IMR-90 (cell line): ENCODE measurements at places on chromosomes 11 and 22. TPM values are rescaled to one million over a fixed set of nuclear protein-coding genes. Genes with fewer than 3 reads are reported as not detected.
A peak's percentile ranks its signal among the peaks of the same experiment; 100 is the strongest.

Gene DEFB131B
- total RNA-seq: not detected in 2 replicates

GRCh38 chr22:33248948-33249347 lies 190.8 kb upstream of the SYN3 start:
- DNase-seq: no peak

GRCh38 chr11:23696688-23697415 lies 800.0 kb upstream of the LUZP2 start:
- no peak for DNase-seq

Gene KLHL35
- total RNA-seq: 1.4 and 1.6 TPM in 2 replicates

GRCh38 chr22:27485842-27486241 lies 315.7 kb downstream of the MN1 start:
- DNase-seq: no peak

- DNase-seq: no peak
These were observed 5.7 kb downstream of the PIK3IP1 start for GRCh38 chr22:31286360-31287255.

Gene TALDO1
- 147 and 156 TPM in 2 replicates for total RNA-seq

Gene SLC5A1
- total RNA-seq: not detected in 2 replicates

Gene GUCY1A2
- total RNA-seq: under 0.01 TPM in 2 replicates

Gene PAFAH1B2
- 213 and 280 TPM in 2 replicates for total RNA-seq

DNA sequence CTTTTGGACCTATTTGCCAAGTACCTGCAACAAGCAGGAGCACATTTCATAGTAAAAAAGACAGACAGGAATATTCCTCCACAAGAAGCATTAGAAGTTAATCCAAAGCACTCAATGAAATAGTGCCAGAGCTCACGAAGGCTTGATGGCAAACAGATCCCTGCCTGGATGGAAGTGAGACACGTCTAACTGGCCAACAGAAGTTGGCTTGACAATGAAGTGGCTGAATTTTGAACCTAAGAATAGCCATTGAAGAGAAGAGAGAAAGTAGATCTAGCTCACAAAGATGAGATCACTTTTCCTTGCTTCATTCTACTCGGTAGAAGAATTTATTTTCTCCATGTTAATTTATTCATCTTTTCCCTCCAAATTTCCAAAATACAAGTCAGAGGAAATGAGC lies 30.6 kb upstream of the APOA1 start:
- no peak for DNase-seq

- no peak for DNase-seq
These were observed 41.4 kb downstream of the PACSIN2 start for GRCh38 chr22:42973536-42973881.

Gene HBB
- not detected in 2 replicates for total RNA-seq

GRCh38 chr11:114284021-114284420 lies 12.2 kb upstream of the NNMT start:
- DNase-seq: no peak

- no peak for DNase-seq
These were observed 23.2 kb upstream of the FLI1 start for GRCh38 chr11:128670631-128671030.

GRCh38 chr22:44648821-44649565 lies 53.0 kb upstream of the PRR5 start:
- DNase-seq: peak; percentile 98

Gene HDHD5
- total RNA-seq: 31.4 and 31.9 TPM in 2 replicates

- DNase-seq: no peak
These were observed 18.4 kb downstream of the FDX1 start for GRCh38 chr11:110447897-110448745.

Gene ISX
- not detected in 2 replicates for total RNA-seq

DNA sequence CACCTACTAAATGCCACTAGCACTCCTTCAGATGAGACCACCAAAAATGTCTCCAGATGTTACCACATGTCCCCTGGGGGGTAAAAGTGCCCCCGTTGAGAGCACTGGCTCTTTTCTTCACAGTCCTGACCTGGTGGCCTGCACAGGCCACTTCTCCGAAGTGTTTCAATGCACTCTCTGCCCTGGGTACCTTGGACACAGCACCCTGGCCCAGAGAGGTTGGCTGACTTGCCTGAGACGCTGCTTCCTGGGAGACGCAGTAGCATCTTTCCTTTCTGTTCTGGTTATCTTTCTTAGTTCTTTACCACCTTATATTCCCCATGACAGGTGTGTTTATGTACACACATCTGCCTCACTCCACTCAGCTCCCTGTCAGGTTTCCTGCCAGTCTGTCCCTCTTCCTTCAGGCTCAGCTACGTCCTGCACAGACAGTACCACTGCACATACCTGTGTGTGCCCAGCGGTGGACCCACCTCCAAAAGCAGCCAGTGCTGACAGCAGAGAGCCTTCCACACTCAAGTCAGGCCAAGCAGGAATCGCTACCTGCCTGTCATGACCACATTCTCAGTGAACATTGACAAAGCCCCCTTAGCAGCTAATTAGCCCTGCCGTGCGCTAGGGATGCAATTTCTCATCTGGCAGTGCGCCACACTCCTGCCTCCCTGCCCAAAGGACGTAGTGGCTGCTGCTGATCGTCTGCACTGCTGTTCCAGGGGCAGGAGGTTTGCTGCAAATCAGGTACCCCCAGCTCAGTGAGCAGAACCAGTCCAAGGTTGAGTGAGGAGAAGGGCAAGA lies 39.0 kb downstream of the FAM83F start:
- no peak for DNase-seq

DNA sequence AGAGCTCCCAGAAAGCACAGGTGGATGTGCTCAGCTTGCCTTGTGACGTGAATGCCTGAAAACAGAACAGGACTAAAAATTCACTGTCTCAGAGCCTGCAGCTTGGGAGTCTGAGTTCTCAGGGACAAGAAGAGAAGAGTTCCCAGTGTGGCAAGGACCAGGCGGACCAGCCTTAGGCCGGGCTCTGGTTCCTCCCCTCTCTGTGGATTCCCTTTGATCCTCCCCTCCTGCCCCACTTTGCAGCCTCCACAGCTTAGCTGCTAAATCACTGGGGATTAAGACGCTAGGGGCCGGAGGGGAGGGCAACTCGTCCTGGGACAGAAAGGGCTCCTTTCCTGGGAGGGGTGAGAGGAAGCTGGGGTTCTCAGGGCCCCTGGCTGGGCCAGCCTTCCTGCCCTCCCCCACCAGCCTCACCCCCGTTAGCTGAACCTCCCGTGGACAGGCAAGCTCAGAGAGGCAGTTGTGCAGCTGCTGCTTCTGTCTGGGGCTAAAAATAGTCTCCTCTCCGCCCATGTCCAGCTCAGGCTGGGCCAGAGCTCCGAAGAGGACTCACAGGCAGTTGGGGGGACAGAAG lies 29.9 kb upstream of the JAM3 start:
- peak; percentile 21 for DNase-seq

Gene CEP126
- total RNA-seq: 0.72 and 1.1 TPM in 2 replicates

Gene GPR137
- total RNA-seq: 2.8 and 3.6 TPM in 2 replicates

DNA sequence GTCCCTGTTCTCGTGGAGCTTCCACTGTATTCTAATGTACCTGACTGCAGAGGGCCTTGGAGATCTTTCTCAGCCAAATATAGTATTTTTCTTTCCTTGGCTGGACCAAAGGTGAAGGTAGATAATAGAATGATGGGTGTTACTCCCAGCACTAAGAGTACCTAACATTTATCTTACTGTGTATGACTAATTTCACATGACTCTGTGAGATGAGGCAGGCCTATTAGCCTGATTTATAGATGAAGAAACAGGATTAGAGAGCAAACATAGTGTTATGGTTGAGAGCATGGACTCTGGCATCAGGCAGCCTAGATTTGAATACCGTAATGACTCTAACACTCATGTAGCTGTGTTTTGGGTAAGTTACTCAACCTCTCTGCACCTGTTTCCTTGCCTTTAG lies 2.7 kb downstream of the ACO2 start:
- no peak for DNase-seq

DNA sequence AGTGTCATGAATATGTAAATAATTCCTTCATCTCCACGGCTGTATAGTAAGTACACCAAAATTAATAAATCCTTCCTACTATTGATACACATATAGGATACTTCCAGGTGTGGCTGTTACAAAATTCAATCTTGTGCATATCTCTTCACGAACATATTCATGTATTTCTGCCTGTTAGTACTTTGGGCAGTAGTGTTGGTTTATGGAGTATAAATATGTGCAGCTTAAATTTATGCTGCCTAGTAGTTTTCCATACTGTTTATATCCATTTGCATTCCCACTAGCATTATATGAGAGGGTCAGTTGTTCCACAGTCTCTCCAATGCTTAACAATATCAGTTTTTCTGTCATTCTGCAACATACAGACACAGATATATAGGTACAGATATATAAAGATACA lies 3.9 kb upstream of the OR5M8 start:
- no peak for DNase-seq

GRCh38 chr11:78099666-78100065 lies 20.0 kb upstream of the NDUFC2 start:
- DNase-seq: no peak

DNA sequence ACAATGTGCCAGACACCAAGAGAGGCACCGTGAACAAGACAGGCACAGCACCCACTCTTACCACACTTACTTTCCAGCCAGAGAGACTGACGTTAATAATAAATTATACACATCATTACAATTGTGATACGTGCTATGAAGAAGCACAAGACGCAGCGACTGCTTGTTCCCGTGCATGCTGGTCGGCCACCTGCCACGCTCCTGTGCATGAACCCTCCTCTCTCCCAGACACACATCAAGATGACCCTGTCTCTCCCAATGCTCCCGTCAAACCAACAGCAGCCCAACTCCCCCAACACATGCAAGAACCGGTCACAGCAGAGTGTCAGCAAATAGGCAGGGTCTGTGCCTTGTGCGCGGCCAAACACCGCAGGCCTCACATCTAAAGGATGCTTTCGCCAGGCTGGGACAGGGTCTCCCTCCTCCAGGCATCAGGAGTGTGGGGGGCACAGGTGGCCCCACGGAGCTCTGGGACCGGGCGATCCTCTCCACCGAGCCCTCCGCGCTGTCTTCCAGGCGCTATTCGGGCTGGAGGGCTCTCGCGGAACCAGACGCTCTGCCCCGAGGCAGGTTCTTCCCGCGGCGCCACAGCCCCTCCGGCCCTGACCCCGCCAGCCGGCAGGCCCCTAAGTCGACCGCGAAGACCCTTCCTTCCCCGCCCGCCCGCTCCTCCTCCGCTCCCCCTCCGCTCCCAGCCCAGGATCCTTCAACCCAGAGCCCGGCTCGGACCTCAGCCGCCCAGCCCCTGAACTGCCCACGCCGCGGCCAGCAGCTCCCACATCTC lies 533 bp downstream of the SERGEF start:
- DNase-seq: peak; percentile 13

GRCh38 chr11:99098751-99099150 lies 78.0 kb downstream of the CNTN5 start:
- DNase-seq: no peak

Gene OSM
- not detected in 2 replicates for total RNA-seq

DNA sequence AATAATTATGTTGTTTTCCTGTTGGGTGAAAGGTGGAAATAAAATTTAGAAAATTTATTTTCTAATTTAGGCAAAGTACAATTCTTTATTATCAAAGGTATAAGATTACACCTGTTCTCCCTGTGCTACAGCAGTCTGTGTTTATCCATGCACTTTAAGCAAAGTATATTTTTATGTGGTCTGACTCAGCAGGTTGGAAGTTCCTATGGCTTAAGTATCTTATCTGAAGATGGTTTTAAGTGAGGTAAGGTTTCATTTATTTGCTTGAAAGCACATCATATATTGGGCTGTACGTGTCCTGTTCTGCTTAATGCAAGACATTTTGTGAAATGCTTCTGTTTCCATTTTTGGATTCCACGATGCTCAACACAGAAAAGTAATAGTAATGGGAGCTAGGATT lies 14.6 kb downstream of the PPME1 start:
- DNase-seq: peak; percentile 83

DNA sequence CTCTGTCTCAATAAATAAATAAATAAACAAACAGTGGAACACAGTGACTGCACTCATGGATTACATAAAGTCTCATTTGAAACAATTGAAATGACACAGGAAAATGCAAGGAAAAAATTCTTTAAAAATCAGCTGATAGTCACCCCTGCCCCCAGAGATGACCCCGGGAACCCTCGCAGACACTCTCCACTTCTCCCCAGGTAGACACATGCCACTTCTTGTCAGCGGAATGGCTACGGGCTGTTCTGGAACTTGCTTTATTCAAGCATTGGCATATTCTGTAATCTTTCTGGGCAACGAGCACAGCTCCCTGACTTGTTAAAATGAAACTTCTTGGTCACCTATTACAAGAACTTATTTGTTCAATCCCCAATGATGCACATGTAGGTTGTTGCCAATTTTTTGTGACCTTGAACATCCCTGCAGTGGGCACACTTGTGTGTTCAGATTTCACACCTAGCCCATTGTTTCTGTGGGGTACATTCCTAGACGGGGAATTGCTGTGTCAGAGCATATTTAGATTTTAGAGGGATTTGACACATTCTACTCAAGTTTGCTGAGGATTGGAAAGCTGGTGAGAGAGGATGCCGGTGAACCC lies 32.8 kb downstream of the MYEOV start:
- DNase-seq: no peak

DNA sequence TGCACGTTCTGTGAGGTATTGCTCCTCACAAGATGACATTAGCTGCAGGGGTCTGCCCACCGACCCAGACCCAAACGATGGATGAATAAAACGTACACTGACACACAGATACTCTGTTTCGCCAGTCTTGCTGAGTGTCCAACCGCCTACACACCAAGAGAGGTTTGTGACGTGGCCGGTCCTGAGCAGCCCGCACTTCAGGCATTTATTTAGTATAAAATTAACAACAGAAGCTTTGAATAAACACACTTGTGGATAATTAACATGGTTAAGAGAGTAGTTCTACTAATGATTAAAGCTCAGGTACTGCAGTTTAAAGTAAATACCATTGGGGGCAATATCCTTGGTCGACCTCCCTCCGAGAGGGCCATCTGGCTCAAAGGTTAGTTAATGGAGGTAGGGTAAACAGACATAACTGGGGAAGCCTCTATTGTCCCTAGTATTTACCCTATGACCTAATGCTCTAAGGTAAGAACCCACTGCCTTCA lies 75.7 kb downstream of the CCDC83 start:
- no peak for DNase-seq

GRCh38 chr22:44661659-44662569 lies 40.1 kb upstream of the PRR5 start:
- DNase-seq: no peak

DNA sequence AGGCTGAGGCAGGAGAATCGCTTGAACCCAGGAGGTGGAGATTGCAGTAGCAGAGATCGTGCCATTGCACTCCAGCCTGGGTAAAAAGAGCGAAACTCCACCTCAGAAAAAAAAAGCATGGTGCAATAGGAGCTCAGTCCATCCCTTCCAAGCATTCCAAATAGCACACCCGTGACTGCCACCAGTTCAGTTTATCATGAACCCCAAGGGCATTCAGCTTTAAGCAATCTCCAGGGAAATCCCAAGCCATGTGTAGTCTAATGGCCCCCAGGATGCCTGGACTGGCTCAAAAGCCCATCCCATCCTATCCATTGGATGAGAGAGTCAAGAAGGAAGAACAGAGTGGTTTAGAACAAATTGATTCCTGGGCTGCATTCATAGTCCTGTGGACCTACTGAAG lies 16.2 kb downstream of the MICAL3 start:
- no peak for DNase-seq

GRCh38 chr11:60834742-60835533 lies 7.0 kb upstream of the CCDC86 start:
- no peak for DNase-seq

- no peak for DNase-seq
These were observed 201.9 kb upstream of the UBASH3B start for GRCh38 chr11:122453586-122453985.

GRCh38 chr22:19464546-19464945 lies 14.4 kb downstream of the UFD1 start:
- no peak for DNase-seq
